ENCODE measurements at places on chromosomes 2 and 18.

- DNase-seq, result no peak
These were observed 53.3 kb downstream of the ZEB2 start for GRCh38 chr2:144466637-144467036.

GRCh38 chr2:85334928-85335327, 7.1 kb upstream of the TGOLN2 start:
- no peak for DNase-seq

GRCh38 chr2:206873423-206873822, 65.9 kb upstream of the CPO start:
- DNase-seq, result no peak

GRCh38 chr18:24731158-24731557, 270.7 kb downstream of the HRH4 start:
- DNase-seq, result no peak

DNA sequence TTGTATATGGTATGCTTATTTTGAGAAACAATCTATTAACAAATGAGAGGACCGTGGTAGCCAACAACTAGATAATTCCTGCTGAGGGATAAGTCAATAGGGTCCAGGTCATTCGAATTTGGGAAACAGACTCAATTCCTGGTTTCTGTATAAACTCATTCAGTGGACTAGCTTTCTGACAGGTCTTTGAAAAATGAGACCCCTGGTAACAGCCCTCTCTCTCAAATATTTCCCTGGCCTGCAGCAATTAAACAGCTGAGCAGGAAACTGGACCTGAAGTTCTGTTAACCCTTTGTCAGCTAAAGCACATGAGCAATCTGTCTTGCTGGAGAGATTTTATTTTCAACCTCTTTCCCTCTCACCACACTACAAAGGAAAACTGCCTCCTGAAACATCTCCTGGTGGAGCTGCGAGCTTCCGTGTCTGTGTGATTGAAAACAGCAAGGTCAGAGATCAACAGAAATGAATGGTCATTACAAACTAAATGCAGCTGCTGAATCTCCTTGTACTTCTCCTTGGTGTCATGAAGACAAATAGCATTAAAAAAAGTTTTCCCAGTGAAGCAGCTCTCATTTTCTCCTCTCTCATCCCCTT, 70.3 kb upstream of the CCDC85A start:
- DNase-seq, result no peak

DNA sequence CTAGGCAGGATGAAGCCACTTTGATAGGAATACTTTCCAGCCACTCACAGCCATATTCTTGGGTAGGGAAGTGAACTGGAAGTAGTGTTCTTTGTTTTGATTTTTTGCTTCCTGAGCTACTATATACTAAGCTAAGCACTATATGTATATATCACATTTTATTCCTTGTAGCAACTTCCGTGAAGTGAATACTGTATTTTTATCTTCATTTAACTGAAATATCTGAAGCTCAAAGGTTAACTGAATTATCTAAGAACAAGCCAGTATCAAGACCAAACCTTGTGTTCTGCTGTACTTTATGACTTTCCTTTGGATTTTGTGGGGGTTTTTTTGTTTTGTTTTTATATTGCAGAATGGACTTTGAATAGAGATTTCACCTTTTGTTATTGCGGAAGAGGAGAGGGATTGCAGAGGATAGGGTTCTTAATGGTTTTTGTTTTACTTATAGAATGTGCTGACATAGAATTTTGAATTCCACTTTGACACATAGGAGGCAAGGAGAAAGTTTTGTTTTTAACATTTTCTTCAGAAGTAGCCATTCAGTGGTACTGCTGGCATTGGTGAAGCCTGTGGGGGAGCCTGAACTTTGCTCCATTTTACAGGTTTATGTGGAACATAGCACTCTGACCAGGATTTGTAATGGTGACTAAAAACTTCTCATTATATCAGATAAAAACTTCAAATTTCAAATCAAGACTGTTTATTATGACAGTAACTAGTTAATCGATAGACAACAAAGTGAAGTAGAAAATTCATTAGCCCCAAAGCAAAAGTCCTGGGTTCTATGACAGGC, 24.1 kb upstream of the RNF138 start:
- no peak for DNase-seq

DNA sequence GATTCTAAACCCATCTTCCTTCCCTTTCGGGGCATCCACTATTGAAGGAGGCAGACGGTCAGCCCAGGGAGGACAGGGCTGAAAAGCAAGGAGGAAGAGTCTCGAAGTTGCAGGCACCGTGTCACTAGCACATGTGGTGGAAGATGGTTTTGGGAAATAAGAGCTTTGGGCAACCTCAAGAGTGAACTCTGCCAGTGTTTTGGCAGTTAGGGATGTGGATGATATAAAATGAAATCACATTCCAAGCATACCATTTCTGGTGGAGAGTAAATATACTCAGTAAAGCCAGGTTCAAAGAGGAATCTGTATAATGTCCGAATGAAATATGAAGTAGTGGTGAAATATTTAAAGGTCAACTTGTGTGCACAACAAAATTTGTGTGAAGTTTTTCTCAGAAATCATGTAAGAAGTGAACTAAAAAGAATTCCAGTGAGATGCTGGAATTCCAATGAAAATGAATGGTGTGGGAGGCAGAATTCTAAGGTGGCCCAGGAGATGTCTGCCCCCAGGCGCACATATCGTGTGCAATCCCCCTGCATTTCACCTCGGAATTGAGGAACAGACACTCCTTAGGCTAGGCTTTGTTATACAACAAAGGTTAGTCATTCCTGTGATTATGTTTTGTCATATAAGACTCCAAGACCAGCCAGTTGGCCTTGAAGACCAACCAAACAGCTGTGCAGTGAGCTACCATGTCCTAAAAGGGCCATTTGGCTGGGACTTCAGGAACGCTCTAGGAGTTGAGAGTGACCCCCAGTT, 147.1 kb downstream of the SH3BP4 start:
- no peak for DNase-seq

- no peak for DNase-seq
These were observed 245.4 kb upstream of the MEIS1 start for GRCh38 chr2:66189553-66189952.

- DNase-seq, result no peak
These were observed 15.9 kb downstream of the KLHL41 start for GRCh38 chr2:169525434-169525833.

DNA sequence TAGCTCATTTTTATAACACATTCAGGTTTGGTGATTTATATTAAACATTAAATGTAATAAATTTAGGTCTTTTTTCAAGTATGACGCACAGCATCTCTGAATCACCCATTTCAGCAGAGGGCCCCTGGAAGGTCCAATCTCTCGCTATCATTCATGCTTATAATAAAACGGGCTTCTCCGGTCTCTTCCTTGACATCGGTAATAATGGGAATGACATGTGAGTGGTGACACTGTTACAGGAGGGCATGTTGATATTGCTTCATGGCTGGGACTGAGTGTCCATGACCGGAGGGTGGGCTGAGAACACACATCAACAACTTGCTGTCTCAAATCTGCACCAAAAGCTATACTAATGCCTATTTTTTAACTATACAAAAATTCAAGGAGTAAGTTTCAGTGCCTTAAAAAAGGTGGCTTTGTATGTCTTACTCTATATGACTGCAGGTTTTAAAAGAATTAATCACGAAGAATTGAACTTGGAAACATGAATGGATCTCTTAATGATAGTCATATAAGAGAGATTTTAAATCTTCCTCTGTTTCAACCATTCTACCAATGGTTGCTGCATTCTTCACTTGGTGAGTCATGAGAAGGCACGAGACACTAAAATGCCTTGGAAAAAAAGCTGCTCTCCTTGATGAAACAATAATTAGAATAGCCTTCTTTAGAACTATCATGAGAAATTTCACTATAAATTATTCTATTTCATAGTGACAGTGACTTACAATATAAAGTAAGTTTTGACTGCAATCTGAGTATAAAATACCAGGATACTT, 101.9 kb upstream of the NRP2 start:
- DNase-seq, result no peak

- no peak for DNase-seq
These were observed 130.9 kb upstream of the CAPN13 start for GRCh38 chr2:30938196-30938595.

DNA sequence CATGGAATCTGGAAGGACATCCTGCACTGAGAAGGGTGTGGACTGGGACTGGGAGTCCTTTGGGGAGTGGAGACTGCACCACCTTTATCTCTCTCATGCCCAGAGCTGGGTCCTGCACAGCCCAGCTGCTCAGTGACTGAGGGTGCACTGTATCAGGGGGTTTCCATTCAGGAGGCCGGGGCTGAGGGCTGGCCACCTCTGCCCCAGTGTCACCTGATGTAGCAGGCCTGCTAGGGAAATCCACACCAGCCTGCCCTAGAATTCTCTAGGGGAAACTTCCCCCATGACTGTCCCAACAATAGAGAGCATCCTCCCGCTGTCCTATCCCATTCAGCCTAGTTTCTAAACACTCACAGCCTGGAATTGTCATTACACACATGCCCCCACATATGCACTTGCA, 116.7 kb downstream of the CTIF start:
- DNase-seq, result no peak
